ENCODE measurements at places on chromosomes 7 and 10.

DNA sequence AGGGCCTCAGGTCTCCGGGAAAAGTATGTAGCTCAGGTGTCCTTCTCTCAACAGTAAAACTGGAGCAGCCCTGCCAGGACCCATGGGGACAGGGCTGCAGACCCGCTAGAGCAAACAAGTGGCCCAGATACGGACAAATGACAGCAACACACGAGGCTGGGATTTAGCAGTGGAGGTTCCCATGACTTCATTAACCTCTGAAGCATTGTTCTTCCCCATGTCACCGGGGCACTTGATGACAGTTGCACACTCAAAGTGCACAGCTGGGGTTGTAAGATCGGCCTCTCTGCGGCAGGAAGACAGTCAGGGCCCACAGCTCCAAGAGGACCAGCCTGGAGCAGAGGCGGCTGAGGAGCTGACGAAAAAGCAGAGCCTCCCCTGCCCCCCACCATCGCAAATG is 12.5 kb upstream of the PODXL start:
- no peak for DNase-seq

DNA sequence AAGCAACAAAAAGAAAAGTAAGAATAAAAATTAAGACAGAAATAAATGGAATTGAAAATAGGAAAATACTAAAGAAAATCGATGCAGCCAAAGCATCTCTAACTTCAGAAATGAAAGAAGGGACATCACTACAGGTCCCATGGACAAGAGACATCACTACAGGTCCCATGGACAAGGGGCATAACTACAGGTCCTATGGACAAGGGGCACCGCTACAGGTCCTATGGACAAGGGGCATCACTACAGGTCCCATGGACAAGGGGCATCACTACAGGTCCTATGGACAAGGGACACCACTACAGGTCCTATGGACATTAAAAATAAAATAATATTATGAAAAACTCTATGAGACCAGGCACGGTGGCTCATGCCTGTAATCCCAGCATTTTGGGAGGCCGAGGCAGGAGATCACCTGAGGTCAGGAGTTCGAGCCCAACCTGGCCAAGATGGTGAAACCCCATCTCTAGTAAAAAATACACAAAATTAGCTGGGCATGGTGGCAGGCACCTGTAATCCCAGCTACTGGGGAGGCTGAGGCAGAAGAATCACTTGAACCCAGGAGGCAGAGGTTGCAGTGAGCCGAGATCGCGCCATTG is 101.0 kb upstream of the DNAAF5 start:
- no peak for DNase-seq

- DNase-seq, result no peak
These were observed 82.5 kb downstream of the DIP2C start for GRCh38 chr10:606762-607544.

DNA sequence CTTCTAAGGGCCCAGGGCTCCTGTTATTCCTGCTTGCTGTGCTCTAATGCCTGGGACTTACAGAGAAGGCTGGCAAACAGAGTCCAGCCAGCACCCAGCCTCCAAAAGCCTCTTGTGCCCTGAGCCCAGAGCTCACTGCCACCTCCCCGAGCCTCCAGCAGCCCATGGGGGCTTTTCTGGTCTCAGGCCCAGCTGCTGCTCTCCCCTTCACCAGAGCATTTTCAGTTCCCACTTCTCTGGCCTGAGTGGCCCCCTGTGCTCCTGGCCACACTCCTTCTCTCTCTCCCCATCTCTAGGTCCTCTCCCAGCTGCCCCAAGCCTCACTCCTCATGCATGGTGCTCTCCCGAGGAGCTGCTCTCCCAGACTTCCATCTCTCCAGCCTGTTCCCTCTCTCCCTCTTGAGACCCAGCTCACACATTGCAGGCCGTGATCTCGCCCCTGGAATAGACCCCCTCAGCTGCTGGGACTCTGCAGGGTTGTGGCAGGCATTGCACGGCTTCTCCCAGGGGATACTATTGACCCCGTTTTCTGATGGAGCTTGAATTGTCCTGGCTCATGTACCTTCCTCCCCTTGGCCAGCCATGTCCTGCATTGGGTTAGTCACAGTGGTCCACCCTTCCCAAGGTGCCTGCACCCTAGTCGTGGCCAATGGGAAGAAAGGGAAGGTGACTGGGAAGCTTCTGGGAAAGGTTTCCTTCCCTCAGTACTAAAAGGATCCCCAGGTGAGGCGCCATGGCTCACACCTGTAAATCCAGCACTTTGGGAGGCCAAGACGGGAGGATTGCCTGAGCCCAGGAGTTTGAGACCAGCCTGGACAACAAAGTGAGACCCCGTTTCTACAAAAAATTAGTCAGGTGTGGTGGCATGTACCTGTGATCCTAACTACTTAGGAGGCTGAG is 9.0 kb upstream of the RASSF4 start:
- DNase-seq, result no peak

GRCh38 chr10:35203745-35204144 is 77.1 kb downstream of the CREM start:
- no peak for DNase-seq

GRCh38 chr7:105691082-105691679 is 109.9 kb upstream of the EFCAB10 start:
- peak; percentile 51 for DNase-seq

GRCh38 chr7:13416071-13416470 is 573.4 kb downstream of the ETV1 start:
- DNase-seq, result no peak

GRCh38 chr10:120495226-120496009 is 38.4 kb downstream of the PLPP4 start:
- DNase-seq, result no peak

DNA sequence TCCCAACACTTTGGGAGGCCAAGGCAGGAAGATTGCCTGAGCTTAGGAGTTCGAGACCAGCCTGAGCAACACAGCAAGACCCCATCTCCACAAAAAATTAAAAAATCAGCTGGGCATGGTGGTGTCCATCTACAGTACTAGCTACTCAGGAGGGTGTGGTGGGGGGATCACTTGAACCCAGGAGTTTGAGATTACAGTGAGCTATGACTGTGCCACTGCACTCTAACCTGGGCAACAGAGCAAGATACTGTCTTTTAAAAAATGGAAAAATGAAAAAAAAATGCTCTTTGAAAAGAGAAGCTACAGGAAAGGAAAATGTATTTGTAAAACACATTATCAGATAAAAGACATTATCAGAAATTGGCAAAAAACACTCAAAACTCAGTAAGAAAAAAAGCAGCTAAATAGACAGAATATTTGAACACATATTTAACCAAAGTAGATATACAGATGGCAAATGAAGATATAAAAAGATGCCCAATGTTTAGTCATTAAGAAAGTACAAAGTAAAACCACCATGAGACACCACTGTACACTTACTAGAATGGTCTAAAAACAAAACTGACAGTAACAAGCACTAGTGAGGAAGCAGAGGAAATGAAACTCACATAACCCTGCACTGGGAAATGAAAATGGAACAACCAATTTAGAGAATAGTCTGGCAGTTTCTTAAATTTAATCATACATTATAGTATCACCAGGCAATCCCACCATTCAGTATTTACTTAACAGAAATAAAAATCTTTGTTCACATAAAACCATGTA is 40.5 kb downstream of the NRBF2 start:
- DNase-seq, result no peak

DNA sequence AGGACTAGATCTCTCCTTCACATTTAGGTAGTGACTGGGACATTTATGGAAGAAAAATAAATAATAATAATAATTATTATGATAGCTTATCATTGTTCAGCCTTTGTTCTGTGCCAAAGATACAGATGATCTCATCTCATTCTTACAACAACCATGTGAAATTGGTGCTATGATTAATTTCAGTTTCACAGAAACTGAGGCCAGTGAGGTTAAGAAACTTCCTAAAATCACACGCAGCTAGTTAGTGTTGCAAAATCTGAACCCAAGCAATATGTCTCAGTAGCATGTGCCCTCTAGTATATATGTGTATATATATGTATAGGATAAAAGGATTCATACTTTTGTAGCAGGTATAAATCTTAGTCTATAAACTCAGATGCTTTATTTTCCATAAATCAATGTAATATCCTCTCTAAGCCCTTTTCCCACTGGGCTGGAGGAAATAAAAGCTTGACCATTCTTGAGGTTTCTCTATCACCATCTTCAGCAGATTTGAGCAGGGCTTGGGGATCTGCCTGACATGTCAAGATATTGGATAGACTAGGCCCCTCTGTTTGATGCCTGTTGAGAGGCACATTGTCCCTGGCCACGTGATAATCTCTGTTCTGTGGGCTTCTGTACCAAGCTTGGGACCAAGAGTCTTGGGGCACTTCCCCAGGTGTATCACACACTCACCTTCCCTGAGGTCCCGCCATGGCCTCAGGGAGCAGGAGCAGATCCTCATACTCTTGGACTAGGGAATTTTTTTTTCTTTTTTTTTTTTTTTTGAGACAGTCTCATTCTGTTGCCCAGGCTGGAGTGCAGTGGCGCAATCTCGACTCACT is 172.6 kb upstream of the NRP1 start:
- peak; percentile 70 for DNase-seq

DNA sequence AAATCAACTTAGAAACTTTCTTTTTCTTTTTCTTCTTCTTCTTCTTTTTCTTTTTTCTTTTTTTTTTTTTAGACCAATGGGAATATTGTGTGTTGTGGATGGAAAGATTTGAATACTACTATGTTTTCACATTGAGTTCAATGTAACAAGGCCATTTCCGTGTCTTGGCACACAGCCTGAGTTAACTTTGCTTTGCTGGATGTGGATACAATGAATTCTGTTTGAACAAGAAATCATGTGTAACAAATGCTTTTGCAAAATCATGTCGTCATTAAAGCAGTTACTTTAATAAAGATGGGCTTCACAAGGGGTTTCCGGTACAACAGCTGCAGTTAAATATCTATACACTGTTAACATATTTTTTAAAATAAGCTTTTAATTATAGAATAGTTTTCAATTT is 13.5 kb upstream of the ENTPD1 start:
- DNase-seq, result no peak

GRCh38 chr10:29600821-29601220 is 34.0 kb downstream of the SVIL start:
- peak; percentile 29 for DNase-seq

DNA sequence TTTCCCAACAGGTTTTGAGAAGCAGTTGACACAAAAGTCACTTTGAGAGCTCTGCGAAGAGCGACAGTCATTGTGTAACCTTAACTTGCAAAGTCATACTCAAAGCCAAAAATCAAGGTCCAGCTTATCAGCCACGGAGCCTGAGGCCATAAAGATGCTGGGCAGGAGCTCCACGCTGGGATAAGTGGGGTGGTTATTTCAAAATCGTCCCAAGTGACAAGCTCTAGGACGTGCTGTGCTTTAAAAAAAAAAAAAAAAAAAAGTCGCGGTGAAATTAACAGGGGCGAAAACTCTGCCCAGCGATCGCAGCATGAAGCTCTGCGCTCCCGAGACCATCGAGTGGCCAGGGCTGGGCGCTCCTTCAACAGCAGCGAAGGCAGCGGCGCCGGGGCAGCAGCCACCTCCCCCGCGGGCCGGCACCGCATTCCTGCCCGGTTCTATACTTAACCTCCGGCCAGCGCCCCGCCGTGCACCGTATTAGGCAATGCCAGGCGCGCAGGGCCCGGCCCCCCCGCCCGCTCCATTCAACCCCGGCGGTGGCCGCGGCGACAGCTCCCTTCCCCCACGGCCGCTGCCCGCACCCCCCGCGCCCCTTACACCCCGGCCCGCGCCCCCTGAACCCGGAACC is 657 bp downstream of the HACD1 start:
- peak; percentile 39 for DNase-seq

DNA sequence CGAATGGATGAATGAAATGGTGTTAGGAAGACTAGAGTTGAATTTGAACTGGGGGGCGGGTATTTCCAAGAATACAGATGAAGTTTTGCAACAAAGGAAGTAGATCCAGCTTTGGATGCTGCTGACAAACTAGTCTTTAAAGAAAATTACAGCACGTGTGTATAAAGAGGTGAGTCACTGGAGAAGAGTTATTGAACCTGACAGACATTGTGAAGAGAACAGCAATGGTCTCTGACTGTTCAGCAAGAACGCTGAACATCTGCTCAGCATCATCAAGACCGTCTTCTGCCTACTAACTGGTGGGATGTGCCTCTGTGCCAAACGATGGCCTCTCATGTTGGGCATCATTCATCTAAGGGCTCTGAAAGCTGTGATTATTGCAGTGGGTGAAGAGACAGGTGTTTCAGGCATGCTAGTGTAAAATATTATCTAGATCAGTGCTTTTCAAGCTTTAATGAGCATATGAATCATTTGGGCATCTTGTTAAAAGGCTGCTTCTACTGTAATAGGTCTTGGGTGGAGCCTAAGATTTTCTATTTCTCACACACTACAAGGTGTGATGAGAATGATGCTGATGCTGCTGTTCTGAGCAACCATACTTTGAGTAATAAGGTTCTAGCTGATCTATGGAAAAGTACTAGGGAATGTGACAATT is 291.3 kb downstream of the PTEN start:
- peak; percentile 95 for DNase-seq

- DNase-seq, result no peak
These were observed 7.1 kb downstream of the ZSCAN25 start for GRCh38 chr7:99623702-99624447.

DNA sequence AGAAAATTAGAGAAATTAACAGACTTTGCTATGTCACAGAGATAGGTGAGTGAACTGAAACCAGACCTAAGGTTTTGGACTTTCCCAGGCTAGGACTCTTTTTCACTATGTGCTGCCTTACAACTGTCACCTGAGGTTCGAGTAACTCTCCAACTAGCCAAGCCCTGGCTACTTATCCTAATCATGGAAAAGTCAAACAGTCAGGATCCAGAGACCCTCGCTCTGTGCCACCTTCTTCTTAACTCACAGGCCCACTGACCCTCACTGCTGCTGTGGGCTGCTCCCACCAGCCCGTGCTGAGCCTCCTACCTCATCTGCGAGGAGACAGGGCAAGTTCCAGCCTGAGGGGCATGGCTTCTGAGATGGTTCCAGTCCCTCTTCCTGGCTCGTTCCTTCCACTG is 211.4 kb upstream of the KLF14 start:
- no peak for DNase-seq

GRCh38 chr10:100980311-100980710 is 7.0 kb downstream of the MRPL43 start:
- no peak for DNase-seq

DNA sequence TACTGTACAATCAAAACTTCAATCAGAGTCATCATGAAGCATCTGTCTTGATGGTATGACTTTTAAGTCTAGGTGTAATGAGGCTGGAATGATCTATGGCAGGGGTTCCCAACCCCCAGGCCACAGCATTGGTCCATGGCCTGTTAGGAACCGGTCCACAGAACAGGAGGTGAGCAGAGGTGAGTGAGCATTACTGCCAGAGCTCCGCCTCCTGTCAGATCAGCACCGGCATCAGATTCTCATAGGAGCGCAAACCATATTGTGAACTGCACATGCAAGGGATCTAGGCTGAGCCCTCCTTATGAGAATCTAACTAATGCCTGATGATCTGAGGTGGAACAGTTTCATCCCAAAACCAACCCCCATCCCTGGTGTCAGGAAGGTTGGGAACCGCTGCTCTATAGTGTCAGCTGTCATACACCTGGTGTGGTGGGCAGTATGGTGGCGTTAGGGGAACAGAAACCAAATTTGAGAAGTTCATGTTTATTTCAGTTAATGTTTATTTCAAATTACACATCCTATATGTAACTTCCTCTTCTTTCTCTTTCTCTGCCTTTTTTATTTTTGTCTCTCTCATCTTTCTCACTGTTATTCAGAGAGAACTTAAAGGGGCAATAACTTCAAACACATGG is 432.6 kb downstream of the TNS3 start:
- DNase-seq, result no peak
